CMK (cell line): ENCODE measurements at places on chromosomes 3 and 15.

DNA sequence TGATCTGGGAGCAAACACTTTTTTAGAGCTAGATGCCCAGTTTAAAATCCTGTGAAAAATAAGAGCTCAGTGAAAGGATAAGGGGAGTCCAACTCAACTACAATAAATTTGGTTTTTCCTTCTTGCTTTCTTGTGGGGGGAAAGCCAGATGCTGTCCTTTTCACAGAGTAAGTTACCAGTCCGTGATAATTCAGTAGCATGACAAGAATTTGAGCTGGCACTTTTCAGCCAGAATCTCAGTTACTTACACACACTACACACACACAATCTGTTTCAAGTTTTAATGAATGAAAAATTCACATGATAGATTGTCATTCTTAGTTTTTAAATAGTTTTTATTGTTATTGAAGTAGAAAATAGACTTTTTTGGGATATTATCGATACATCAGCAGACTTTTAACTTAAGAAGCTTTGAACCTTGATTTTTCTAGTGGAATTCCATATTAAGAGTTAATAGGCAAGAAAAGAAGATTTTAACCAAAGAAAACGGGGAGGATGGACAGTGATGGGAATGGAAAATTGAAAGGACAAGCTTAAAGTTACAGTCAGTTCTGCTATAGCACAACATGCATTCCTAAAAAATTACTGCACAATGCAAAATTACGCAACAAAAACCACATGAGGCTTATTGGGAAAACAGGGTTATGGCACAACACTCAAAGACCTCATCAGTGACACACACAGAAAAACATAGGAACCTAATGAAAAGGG is 47.0 kb downstream of the PSMD6 start:
- no peak for DNase-seq

GRCh38 chr15:73956743-73957135 is 30.5 kb downstream of the LOXL1 start:
- peak; percentile 65 for DNase-seq

DNA sequence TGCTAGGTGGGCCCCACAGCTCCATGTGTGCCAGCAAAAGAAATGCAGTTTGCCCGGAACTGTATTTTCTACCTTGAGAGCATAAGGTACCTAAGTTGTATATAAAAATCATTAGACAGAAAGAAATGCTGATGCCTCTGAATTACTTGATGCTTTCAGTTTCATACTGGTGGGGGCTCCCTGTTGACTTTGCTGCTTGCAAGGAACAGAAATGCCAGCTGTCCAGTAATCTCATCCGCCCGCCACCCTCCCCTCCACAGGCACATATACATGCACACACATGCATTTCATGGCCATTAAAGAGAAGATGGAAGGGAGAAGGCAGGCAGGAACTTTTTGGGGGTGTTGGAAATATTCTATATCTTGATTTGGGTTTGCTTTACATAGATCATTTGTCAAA is 38.4 kb downstream of the LIMD1 start:
- DNase-seq = no peak

DNA sequence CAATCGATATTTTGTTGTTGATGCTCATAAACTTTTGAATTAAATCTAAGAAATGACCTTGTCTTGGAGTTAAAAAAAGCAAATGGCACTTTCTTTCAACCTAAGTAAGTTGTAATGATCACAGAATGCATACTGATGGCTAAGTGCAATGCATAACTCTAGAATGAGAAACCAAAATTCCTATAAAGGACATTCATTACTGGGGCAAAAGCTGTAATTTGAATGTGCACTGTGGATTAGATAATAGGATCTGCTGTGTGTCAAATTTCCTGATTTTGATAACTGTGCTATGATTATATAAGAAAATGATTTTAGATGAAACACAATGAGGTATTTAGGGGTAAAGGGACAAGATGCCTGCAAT is 14.3 kb downstream of the SIAH2 start:
- no peak for DNase-seq

- no peak for DNase-seq
Measured at GRCh38 chr3:106114220-106114619, 245.4 kb upstream of the CBLB start.

DNA sequence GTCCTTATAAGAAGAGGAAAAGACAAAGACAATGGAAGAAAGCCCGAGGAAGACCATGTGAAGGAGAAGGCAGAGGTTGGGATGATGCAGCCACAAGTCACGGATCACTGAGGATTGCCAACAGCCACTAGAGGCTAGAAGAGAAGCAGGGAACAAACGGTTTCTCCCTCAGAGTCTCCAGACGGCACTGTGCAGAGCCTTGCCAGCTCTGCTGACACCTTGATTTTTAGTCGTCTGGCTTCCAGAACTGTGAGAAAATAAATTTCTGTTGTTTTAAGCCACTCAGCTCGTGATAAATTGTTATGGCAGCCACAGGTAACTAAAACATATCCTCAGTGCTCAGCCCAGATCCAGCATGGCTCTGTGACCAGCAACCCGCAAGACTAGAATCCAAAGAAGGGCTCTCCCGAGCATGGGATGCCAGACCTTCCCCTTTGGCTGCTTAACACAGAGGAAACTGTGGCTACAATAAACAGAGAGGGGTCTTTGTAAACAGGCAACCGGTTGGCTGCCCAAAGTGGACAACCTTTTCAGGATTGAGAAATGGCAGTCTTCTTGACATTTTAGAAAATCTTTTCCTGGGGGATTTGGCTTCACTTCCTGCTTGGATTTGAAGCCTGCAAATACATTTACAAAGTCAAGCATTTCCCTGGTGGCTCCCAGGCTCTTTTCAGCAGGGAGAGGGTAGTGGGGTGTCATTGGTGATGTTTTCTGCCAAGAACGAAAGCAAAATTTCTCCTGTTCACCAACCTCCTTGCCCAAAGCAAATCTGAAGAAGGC is 88.7 kb upstream of the ADPGK start:
- no peak for DNase-seq

GRCh38 chr15:39362821-39363561 is 217.9 kb upstream of the THBS1 start:
- DNase-seq = no peak

DNA sequence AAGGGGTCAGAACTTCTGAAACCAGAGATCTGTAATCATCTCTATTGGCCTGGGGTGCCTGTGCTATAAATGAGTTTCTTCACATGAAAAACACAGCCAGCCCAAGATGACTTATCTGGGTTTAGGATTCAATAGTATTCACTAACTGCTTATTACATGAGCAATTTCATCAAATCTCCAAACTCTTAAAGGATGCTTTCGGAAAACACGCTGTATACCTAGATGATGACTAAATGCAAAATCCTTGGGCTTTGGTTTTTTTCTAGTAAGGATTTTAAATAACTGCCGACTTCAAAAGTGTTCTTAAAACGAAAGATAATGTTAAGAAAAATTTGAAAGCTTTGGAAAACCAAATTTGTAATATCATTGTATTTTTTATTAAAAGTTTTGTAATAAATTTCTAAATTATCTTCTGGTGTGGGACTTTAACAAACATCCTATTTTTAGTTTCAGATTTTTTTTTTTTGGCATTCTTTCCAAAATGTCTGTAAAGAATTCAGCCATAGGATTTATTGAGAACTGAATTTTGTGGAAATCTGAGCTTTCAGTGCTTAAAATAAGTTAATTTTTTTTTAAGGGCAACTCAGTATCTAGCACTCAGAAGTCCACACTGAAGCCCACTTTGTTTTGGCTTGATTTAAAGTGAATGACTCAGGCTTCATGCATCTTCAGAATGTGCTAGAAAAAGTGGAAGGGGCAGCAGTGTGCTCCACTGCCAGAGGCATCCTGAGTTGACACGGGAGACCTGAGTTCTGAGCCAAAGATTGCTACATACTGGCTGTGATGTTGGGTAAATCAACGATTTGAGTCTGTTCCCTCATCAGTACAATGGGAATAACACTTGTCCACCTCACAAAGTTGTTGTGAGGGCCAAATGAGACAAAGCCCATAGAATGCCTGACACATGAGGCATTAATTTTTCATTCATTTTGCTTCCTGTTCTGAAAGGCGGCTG is 18.7 kb downstream of the TMEM43 start:
- no peak for DNase-seq

DNA sequence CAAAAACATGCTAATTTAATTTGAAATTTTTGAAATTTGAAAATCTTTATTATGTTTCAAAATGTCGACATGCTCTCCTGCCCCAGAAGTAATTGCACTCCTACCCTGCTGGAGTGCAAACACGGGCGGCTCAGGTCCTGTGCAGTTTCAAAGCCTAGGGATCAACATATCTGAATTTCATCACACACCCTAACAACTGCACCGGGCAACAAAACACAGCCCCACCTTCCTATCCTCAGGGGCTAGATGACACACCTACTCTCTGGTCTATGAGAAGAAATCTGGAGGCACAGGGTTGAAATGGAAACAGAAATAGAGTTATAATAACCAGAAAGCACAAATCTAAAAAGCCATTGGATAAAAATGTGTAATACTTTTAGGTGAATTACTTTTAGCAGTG is 61.4 kb downstream of the BFSP2 start:
- DNase-seq = no peak

- DNase-seq = no peak
Measured at GRCh38 chr3:164418414-164418813, 659.9 kb downstream of the SI start.

DNA sequence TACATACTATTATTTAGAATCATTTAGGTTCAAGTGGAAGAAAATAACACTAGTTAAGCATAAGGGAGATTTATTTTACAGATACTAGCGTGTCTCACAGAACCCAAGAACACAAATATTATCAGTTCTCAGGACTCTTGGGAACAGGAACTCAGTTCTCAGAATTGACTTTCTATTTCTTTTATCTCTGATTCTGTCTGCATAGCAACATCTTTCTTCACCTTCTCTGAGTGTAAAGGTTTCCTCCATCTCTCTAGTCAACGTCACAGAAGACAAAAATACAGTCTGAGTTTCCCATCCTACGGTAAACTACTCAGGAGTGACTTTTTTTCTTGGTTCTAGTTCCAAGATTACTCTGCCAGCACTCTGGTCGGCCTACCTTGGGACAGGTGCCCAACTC is 220.0 kb downstream of the SV2B start:
- DNase-seq = no peak

DNA sequence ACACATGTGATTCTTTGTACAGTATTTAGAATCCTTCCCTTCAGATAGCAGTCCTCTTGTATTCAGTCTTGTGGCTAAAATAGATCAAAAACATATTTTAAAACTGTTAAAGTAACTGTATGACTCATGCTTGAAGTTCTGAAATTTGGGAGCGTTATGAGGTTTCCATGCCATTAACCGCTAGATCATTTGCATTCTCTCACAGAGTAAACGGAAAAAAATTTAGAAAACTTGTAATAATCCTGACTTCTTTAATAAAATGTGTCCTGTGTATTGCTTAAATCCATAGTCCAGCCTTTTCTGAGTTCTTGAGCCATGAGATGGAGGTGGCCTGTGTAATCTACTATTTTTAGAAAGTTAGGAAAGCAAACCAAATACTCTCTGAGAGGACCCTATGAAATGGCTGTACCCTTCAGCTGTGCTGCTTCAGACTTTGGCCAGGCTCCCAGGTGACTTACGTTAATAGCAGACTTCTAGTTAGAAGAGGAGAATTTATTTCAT is 33.8 kb downstream of the MBNL1 start:
- no peak for DNase-seq

DNA sequence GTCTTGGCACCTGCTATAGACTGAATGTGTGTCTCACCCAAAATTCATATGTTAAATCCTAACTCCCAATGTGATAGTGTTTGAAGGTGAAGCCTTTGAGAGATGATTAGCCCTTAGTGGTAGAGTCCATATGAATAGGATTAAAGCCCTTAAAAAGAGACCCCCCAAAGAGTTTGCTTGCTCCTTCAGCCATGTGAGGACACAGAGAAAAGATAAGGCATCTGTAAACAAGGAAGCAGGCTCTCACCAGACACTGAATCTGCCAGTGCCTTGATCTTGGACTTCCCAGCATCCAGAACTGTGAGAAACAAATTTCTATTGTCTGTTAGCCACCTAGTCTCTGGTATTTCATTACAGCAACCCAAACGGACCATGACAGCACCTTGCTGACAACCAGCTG is 16.6 kb downstream of the KPNA1 start:
- DNase-seq = no peak

- DNase-seq = no peak
Measured at GRCh38 chr3:35969406-35969805, 330.1 kb downstream of the ARPP21 start.

GRCh38 chr3:150292891-150293290 is 115.2 kb upstream of the TSC22D2 start:
- DNase-seq = no peak

- DNase-seq = no peak
Measured at GRCh38 chr15:82854554-82854953, 45.1 kb downstream of the WHAMM start.
